ENCODE measurements at places on chromosomes 2 and 18. TPM values are rescaled to one million over a fixed set of nuclear protein-coding genes. Genes with fewer than 3 reads are reported as not detected.

ANKRD30BL gene
- polyA plus RNA-seq, result not detected

NDUFS1 gene
- polyA plus RNA-seq, result 14.4 TPM

VWA3B gene
- not detected for polyA plus RNA-seq

NPPC gene
- polyA plus RNA-seq, result 0.88 TPM

ZNF892 gene
- polyA plus RNA-seq, result not detected

CD207 gene
- polyA plus RNA-seq, result not detected

SAG gene
- not detected for polyA plus RNA-seq

ASB18 gene
- polyA plus RNA-seq, result not detected

ING5 gene
- polyA plus RNA-seq, result 51.7 TPM

ADAM23 gene
- 1.5 TPM for polyA plus RNA-seq

KYNU gene
- 1.2 TPM for polyA plus RNA-seq

- no peak for DNase-seq
Measured at GRCh38 chr2:218802386-218802994, 20.5 kb downstream of the CYP27A1 start.

GRCh38 chr2:112906276-112906675 lies 4.7 kb upstream of the IL37 start:
- no peak for DNase-seq

GRCh38 chr2:177548636-177549035 lies 156.1 kb downstream of the AGPS start:
- DNase-seq, result no peak

DNA sequence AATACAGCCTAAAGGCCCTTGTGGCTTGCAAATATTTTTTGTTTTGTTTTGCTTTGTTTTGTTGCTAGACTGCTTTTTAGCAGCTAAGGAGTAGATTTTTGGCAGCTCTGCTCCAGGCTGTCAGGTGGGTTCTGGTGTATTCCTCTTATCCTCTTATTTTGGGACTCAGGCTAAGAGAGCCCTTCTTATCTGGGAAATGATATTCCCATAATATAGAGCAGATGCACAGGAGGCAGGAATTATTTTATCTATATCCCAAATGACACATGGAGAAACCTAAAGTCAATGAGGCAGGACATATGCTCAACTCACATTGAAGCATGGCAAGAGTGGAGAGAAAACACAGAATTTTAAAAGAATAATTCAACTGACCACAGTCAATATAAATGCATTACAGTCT lies 369.6 kb downstream of the RIT2 start:
- DNase-seq, result no peak

GRCh38 chr2:196077821-196078220 lies 9.2 kb upstream of the DNAH7 start:
- DNase-seq, result no peak

GRCh38 chr2:65465857-65466256 lies 33.5 kb upstream of the SPRED2 start:
- DNase-seq, result peak; percentile 49

- no peak for DNase-seq
Measured at GRCh38 chr18:34529358-34530335, 180.5 kb upstream of the DTNA start.

GRCh38 chr2:127913808-127914457 lies 28.2 kb upstream of the AMMECR1L start:
- no peak for DNase-seq

DNA sequence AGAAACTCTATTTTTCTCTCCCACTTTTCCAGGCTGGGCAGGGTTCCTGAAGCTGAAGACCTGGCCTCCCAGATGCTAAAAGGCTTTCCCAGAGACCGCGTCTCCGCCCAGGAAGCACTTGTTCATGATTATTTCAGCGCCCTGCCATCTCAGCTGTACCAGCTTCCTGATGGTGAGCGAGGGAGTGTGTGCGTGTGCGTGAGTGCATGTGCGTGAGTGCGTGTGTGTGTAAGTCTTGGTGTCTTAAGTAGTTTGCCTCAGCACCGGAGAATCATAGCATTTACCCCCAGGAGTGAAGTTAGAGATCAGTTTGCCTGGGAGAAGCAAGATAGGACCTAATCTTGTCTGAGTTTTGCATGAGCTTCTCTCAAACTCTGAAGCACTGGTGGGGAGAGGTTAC lies 73.7 kb downstream of the CDK15 start:
- DNase-seq, result no peak

GRCh38 chr2:62145478-62146100 lies 50.3 kb upstream of the B3GNT2 start:
- DNase-seq, result no peak

- DNase-seq, result no peak
Measured at GRCh38 chr2:224881846-224882245, 160.4 kb downstream of the DOCK10 start.

- DNase-seq, result no peak
Measured at GRCh38 chr18:6859676-6860422, 130.3 kb downstream of the ARHGAP28 start.

DNA sequence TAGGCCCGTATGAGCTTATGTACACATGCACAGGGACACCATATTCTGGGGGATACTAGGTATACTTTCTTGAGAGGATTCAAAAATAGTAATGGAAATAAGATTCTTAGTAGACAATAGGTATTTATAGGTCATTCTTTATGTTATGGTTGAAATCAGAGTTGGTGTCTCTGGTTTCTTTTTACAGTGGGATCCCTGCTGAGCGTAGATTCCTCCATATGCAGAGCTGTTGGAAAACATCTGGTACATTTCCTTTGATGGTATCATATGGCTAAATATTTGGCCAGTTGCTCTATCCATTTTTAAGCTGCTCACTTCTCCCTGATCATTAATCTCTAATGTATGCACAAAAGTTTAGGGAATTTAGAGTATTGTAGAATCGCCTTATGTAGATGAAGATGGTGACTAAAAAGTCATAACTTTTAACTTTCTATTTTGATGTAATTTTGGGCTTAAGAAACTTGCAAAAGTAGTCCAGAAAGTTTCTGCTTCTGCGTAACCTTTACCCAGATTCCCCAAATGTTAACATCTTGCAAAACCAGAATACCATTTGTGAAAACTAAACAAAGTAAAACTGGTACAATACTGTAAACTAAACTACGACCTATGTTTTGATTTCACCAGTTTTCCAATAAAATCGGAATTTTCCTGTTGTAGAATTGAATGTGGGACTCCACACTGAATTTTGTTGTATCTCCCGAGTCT lies 5.4 kb downstream of the ARHGAP28 start:
- no peak for DNase-seq

DNA sequence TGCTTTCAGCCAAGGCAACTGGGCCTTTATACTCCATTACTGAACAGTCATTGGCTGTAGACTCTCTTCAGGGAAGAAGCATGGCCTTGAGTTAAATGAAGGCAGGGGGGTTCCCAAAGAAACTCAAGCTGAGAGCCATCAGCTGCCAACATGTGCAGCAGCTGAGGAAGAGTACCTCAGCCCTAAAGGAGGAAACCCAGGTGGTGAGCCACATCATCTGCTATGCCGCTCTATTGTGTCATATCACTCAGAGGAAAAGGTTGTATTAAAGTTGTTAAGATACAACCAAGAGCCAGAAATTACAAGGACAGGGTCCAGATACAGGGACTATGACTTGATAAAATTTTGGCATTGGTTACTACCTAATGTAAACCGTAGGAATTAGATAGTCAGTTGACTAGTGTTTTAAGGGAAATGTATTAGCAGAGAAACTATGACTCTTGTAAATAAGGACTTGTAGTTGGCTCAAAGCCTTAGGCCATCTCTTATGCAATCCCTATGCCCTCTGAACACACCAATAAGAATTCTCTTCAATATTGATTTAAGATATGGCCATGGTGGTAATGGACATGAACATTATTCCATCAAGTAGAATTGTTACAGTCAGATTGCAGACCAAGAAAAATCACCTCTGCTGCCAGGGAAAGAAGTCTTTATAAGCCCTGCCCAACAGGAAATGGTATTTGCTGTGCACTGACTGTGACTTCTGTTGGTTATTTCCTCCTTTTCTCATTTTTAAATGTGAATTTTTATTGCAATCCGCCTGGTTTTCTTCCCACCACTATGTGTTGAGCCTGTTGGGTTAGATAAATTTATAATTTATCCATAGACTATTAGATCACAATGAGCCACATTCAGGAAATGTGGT lies 9.2 kb upstream of the LRPPRC start:
- no peak for DNase-seq

DNA sequence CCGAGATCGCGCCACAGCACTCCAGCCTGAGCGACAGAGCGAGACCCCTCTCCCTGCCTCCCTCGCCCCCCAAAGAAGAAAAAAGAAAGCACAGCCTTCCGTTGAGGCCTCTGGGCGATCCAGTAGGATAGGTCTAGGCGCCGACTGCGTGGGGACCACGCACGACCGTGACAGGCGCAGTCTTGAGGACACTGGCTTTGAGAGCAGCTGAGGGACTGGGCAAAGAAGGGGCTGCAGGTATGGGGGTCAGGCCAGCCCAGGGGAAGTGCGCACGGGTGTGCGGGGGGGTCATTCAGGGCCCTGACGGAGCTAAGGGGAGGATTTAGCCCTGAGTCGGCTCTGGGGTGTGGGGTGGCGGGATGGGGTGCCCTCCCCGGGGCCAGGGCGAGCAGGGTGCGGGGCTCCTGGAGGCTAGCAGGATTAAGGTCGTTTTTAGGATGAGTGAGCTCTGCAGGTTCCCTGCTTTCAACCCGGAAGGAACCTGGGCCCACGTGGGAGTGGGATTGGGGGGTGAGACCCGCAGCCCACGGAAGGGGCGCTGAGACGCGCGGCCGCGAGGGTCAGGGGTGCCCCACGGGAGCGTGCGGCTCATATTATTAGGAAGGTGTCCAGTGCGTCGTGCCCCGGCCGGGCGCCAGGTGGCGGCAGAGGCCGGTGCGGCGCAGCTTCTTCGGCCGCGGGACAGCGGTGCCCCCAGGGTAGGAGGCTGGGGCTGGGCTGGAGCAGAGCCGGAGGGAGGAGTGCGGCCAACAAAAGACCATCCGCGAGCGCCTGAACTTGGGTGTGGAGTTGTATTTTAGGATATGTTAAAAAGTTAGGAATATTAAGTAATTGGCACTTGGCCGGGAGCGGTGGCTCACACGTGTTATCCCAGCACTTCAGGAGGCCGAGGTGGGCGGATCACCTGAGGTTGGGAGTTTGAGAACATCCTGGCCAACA lies 20.5 kb upstream of the ZNF236 start:
- DNase-seq, result peak; percentile 67

GRCh38 chr2:212892193-212892592 lies 259.2 kb downstream of the IKZF2 start:
- no peak for DNase-seq

GRCh38 chr2:159903443-159904126 lies 105.6 kb upstream of the CD302 start:
- DNase-seq, result peak; percentile 53

GRCh38 chr18:79738041-79738461 lies 58.4 kb downstream of the CTDP1 start:
- DNase-seq, result peak; percentile 26

DNA sequence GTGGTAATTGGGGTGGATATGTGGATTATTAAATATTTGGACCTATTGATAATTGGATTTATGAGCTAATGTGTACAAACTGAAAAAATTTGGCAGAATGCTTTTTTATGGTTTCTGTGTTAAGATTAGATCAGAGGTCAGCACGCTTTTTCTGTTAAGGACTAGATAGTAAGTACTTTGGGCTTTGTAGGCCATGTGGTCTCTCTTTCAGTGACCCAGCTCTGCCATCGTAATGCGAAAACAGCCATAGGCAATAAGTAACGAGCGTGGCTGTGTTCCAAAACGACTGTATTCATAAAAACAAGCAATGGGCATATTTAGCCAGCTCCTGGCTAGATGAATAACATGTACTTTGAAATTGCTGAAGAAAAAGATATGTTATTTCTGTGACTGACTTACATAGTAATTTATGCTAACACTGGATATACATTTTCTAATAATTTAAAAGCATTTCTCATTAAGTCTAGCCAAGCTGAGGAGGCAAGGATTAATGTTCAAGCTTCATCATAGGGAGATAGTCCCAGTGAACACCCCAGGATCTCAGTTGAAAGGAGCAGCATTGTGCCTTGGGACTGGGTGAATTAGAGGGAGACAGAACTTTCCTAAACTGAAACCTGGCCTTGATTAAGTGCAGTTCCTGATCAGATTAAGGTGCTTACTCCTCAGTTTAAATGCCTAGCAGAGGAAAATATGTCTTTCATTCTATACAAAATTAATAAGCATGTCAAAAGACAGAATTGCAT lies 20.0 kb downstream of the CCDC138 start:
- no peak for DNase-seq

DNA sequence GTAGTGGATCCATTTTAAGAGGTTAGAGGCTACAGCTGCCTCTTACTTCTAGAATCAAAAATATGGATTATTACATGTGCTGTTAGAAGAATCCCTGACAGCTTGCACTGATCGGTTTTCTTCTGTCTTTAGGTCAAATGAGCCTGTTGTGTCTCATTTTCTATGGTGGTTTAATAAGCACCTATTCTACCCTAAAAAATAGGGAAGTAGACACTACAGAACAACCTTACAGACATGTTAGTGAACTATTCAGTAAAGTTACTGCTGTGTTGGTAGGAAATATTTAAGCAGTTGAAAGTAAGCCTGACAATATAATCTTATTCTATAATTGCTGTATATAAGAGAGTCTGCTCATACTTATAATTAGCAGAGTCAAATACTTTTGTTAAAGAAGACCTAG lies 168.5 kb upstream of the NOSTRIN start:
- DNase-seq, result no peak

DNA sequence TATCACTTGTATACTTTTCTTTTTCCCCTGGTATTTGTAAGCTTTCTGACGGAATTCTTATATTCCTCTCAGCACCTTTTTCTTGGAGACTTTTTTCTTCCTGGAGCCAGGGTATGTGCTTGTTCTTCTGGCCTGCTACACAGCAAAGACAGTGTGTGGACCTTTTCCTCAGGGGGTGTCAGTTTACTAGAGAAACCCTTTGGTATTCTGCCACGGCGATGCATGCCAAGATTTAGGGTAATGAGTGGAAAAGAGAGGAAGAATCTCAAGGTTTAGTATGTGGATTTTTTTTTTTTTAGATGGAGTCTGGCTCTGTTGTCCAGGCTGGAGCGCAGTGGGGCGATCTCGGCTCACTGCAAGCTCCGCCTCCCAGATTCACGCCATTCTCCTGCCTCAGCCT lies 152.2 kb downstream of the PHLPP1 start:
- no peak for DNase-seq

GRCh38 chr2:10993001-10993481 lies 81.3 kb downstream of the KCNF1 start:
- DNase-seq, result no peak

GRCh38 chr2:100244881-100245605 lies 77.3 kb downstream of the LONRF2 start:
- DNase-seq, result no peak

- no peak for DNase-seq
Measured at GRCh38 chr2:127081826-127082633, 24.9 kb downstream of the BIN1 start.

GRCh38 chr2:179946346-179946745 lies 60.8 kb downstream of the CWC22 start:
- no peak for DNase-seq

GRCh38 chr2:85160966-85161960 lies 28.1 kb downstream of the TCF7L1 start:
- no peak for DNase-seq

- DNase-seq, result no peak
Measured at GRCh38 chr2:178008636-178009289, 63.8 kb downstream of the PDE11A start.

Measured in aorta (tissue), 5 donors.